ENCODE measurements at places on chromosomes 4 and X.

- DNase-seq = no peak
Measured at GRCh38 chr4:88613417-88613875, 21.2 kb downstream of the HERC3 start.

- DNase-seq = no peak
Measured at GRCh38 chrX:78979789-78980464, 34.7 kb downstream of the P2RY10 start.

- DNase-seq = no peak
Measured at GRCh38 chrX:621705-622503, 8.7 kb upstream of the SHOX start.

- no peak for DNase-seq
Measured at GRCh38 chr4:154634058-154634457, 21.6 kb upstream of the FGG start.

DNA sequence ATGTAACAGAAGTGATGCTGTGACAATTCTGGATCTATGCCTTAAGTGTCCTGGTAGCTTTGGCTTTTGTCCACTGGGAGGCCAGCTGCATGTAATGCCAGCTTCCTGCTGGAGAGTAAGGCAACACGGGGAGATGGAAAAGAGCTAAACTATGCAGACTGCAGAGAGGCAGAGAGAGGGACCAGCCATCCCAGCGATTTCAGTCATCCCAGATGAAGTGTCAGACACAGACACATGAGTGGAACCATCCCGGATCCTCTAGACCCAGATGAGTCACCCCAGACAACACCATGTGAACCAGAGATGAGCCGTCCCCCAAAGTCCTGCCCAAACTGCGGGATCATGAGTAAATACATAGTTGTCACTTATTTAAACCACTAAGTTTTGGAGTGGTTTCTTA is 14.6 kb downstream of the SRPX start:
- DNase-seq = no peak

- no peak for DNase-seq
Measured at GRCh38 chr4:127622921-127623796, 9.6 kb upstream of the INTU start.

DNA sequence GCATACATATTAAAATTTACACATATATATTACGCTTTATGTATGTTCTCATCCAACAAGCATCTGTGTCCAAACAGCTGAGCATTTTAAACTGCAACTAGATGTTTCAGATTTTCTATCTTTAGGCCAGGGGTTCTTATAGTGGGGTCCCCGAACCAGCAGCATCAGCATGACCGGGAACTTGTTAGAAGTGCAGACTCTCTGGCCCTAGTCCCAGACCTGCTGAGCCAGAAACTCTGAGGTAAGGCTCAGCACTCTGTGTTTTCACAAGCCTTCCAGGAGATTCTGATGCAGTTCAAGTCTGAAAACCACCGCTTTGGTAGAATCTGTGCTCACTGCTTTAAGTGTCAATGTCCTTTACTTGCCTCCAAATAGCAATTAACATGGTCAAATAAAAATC is 266.2 kb upstream of the CASK start:
- no peak for DNase-seq

DNA sequence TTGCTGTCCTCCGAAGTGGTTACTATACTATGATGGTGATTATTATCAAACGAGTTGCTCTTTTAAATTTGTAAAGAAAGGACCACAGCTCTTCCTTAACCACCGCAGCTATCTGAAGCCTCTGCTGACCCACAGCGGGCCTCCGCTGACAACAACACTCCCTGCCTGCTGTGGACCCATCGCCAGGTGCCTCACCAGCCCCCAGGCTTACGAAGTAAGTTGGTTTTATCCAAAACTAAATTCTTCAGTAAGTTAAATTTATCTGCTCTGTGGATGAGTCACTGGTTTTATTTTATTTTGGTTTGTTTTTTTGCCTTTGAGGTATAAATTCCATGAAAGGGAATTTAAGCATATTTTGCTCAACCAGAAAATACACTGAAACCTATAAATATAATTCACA is 54.7 kb downstream of the SLC9A6 start:
- DNase-seq = no peak

DNA sequence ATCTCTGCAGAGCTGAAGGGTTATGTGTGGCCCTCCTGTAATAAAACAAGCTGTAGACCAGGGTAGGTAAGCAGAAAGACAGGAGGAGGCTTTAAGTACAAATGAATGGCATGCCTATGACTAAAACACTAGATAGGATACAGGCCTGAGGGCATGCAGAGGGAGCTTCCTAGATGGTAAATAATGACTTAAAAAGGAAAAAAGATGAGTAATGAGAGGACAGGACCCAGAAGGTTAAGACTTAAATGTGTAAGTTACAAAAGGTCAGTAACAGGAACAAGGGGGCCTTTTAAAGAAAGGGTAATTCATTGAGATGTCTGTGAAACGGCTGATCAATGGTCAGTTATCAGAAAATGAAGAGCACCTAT is 194.8 kb downstream of the SOWAHB start:
- no peak for DNase-seq

DNA sequence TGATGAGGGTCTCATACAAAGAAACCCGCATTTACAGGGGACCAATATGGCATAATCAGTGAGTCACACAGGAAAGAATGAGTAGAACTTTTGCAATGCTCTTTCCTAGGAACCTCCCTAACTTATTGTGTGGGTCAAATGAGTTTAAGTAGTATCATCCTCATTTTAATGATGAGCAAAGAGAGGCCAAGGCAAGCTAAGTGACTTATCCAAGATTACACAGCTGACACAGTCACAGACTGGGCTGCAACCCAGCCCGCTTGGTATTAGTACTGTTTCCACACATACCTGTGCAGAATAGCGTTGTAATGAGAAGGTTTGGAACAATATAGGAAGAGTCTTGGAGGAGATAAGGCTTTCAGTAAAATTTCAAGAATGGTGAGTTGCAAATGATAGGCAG is 91.0 kb upstream of the PPP1R2C start:
- DNase-seq = no peak

DNA sequence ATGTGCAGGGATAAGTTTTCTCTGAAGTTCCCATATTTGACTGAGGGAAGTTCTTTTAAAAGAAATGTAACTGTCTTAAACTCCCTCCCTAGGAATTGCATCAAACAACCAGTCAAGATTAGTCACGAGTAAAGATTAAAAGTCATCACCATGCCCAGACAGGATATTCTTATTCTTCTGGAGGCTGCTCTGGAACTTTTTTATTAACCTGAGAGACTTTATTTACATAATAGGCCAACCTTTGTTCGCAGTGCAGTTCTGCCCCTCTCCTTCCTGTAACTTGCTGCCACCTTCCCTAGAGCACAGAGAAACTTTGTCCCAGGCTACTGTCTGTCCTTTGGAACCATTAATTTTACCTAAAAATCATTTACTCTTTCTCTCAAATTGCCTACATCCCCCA is 9.8 kb upstream of the HERC3 start:
- DNase-seq = no peak

DNA sequence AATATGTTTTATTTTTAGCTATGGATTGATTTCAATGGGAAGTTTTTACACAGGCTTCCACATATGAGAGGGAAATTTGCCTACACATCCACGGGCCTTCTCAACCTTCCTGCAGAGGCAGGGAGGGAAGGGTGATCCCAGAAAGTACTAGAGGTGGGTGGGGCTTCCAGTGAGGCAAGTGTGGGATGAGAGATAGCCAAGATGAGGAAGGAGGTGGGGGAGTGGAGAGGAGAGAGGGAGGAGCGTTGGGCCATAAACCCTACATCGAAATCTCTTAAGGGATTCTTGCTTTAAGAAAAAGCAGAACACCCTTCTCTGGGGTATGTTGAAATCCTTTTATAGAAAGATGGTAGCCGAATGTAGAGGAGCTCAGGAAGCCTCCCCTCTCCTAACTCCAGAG is 19.0 kb downstream of the NKX6-1 start:
- no peak for DNase-seq

GRCh38 chr4:47641755-47642154 is 156.7 kb downstream of the ATP10D start:
- DNase-seq = no peak

DNA sequence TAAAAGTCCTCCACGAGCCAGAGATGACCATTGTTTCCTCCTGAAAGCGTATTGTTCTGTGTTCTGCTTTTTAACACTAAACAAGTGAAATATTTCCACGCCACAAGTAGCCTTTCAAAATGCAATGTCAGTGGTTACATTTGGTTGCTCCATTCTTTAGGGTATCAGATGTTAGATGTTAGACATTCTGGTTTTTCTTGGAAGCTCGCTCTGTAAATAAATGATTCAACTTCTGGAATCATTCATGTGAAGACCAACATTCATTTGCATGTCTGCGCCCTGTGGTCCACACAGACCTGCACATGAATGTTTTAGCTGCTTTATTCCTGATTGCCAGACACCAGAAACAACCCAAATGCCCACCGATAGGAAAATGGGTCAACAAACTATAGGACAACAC is 38.0 kb upstream of the HELT start:
- DNase-seq = no peak

GRCh38 chr4:6826781-6827508 is 44.4 kb downstream of the KIAA0232 start:
- no peak for DNase-seq

DNA sequence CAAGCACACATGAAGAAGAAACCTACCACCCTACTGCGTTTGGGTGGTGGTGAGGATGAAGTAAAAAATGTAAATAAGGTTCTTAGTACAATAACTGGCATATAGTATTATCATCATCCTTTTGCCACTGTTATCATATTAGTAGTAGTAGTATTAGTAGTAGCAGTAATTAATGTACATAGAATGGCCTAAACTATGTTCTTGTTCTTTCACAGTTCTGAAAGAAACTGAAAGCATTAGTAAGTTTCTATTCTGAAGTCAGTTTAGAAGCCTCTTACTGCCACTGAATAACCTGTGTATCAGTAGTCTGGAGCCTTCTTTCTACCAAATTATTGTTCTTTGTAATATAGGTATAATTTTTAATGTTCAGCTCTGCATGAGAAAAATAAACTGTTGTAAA is 21.0 kb downstream of the COL4A6 start:
- no peak for DNase-seq

- no peak for DNase-seq
Measured at GRCh38 chrX:40622479-40623138, 619 bp upstream of the MPC1L start.

- no peak for DNase-seq
Measured at GRCh38 chrX:147476008-147476407, 435.7 kb upstream of the FMR1 start.
